Thoracic aorta (tissue), 2 donors: ENCODE measurements at places on chromosomes 13 and 19. TPM values are rescaled to one million over a fixed set of nuclear protein-coding genes. Genes with fewer than 3 reads are reported as not detected.

DNA sequence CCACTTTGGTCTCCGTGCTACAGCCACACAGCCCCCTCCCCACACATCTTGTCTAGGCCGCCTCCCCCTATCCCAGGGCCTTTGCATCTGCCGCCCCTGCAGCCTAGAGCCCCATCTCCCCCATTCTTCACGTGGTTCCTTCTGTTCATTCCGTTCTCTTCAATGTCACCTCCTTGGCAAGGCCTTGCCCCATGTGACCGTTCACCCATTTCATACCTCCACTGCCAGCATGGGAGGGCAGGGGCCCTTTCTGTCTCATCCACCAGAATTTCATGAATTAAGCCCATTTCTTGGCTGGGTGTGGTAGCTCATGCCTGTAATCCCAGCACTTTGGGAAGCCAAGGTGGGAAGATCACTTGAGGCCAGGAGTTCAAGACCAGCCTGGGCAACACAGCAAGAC, 15.7 kb upstream of the HNRNPM start:
- H3K36me3 ChIP-seq = peaks cover 18% of the 10 kb centered on the region
- peaks cover 5% of the 10 kb centered on the region for H3K4me1 ChIP-seq
- no peaks in the 10 kb centered on the region for H3K27me3 ChIP-seq
- H3K4me3 ChIP-seq = no peak overlapping the region

- no peaks in the 10 kb centered on the region for H3K4me1 ChIP-seq
- no peak for DNase-seq
- no peak overlapping the region for H3K4me3 ChIP-seq
- H3K27me3 ChIP-seq = no peaks in the 10 kb centered on the region
- no peak overlapping the region for H3K27ac ChIP-seq
- no peaks in the 10 kb centered on the region for H3K36me3 ChIP-seq
These were observed 154.4 kb downstream of the GGACT start for GRCh38 chr13:100434010-100434763.

DNA sequence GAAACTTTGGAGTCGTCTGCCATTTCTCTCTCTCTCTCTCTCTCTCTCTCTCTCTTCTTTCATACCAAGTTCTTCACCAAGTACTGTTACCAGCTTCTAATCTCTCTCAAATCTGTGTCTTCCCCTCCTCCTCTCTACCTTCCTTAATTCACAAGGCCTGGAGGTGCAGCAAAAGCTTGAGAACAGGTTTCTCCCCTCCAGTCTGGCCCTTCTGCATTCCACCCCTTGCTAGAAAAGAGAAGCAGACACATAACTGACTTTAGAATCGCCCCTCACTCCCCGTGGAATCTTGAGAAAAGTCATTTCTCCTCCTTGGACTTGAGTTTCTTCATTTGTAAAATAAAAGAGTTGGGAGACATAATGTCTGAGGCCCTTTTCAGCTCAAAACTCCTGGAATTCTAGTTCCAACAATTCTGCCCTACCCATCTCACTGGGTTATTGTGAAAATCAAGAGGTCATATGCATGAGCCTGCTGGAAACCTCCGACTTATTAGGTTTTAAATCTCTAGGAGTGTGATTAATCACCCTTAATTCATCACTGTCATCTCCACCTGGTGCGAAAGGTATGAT, 20.4 kb downstream of the AMER2 start:
- no peaks in the 10 kb centered on the region for H3K4me1 ChIP-seq
- DNase-seq = no peak
- no peaks in the 10 kb centered on the region for H3K27me3 ChIP-seq
- no peaks in the 10 kb centered on the region for H3K36me3 ChIP-seq

- H3K27ac ChIP-seq = peak within 1 kb of the TSS; percentile 97
- H3K27me3 ChIP-seq = no peaks in the 10 kb centered on the region
- no peak for DNase-seq
- H3K36me3 ChIP-seq = no peaks in the 10 kb centered on the region
- peaks cover 26% of the 10 kb centered on the region for H3K4me1 ChIP-seq
These were observed at the start of the genes COL4A1 and COL4A2 for GRCh38 chr13:110306960-110307766. COL4A1 (minus strand) TSS chr13:110307157; CDS start chr13:110307027, 130 bp downstream. COL4A2 (plus strand) TSS chr13:110307284; CDS start chr13:110307904, 620 bp downstream.

DNA sequence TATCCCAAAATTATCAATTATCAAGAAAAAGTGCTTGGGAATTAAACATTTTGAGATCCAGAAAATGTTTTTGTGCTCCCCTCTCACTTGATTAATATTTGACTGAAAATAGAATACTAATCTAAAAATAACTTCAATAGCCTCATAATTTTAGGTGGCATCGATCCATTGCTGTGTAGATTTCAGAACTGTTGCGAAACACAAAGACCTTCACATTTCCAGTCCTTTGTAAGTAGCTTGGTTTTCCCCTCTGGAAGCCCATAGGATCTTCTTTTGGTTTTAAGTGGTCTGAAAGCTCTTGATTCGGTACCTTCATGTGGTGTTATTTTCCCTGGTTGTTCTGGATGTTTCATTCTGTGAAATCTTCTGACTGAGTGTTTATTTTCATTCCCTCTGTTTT, 176.5 kb downstream of the NUFIP1 start:
- DNase-seq = no peak
- H3K4me3 ChIP-seq = no peak overlapping the region
- no peaks in the 10 kb centered on the region for H3K27me3 ChIP-seq
- no peaks in the 10 kb centered on the region for H3K36me3 ChIP-seq
- peak overlapping the region; percentile 25 for H3K27ac ChIP-seq
- H3K4me1 ChIP-seq = peaks cover 60% of the 10 kb centered on the region

DNA sequence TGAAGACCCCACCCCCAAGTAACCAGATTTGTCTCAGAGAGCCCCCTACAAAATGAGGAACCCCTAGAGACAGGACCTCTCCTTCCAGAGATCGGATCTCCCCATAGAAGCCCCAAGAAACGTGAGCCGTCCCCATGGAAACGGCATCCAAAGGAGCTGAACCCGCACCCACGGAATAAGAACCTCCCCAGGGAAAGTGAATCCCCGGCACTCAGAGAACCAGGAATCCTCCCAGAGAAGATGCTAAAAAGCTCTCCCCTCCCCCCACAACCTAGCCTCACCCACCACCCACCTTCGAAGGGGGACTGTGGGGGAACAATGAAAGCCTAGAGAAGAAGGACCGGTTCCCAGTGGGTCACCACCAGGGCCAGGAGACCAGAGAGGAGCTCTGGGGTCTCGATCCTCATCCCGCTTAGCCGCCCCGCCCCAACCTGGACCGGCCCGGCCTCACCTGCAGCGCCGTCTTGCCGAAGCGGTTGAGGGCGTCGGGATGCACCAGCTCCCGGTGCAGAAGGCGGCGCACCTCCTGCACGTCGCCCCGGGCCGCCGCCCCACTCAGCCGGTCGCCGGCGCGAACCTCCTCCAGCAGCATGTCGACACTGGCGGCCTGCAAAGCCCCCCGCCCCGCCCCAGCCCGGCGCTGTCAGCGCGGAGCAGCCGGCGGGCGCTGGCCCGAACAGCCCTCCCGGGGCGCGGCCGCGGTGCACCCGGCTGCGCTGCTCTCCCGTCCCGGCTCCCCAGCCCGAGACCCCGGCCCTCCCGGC, 535 bp downstream of the CDKN2D start:
- H3K27me3 ChIP-seq = no peaks in the 10 kb centered on the region
- DNase-seq = no peak
- peaks cover 37% of the 10 kb centered on the region for H3K4me1 ChIP-seq
- peak overlapping the region; percentile 83 for H3K4me3 ChIP-seq
- H3K36me3 ChIP-seq = no peaks in the 10 kb centered on the region

DNA sequence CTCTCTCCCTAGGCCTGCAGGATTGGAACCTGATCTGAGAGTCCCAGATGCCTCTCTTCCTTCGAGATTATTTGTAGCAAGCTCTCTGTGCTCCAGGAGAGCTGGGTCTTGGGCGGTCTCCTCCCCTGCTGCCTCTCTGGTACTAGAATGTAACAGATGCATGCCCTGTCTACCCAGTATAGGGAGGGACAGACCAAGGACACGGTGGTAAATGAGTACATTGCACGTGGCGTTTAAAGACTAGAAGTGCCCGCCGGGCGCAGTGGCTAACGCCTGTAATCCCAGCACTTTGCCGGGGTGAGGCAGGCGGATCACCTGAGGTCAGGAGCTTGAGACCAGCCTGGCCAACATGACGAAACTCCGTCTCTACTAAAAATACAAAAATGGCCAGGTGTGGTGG, 11.7 kb downstream of the SLC27A1 start:
- no peak overlapping the region for H3K27ac ChIP-seq
- DNase-seq = no peak
- no peaks in the 10 kb centered on the region for H3K27me3 ChIP-seq
- H3K36me3 ChIP-seq = no peaks in the 10 kb centered on the region
- no peak overlapping the region for H3K4me3 ChIP-seq

- H3K36me3 ChIP-seq = no peaks in the 10 kb centered on the region
- no peaks in the 10 kb centered on the region for H3K27me3 ChIP-seq
- H3K27ac ChIP-seq = no peak overlapping the region
- H3K4me3 ChIP-seq = no peak overlapping the region
- peaks cover 22% of the 10 kb centered on the region for H3K4me1 ChIP-seq
These were observed 31.6 kb upstream of the SLC46A3 start for GRCh38 chr13:28750187-28751045.

Gene MVB12A
- total RNA-seq = 103 TPM

Gene CYP2A7
- not detected for total RNA-seq
